Stimulated activated naive B cell treated with anti-CD40 and anti-IgM and Interleukin-4, amounts not matched to agents 10 μg/mL and 1 μg/mL and 100 μg/mL, for 72 hours (primary cell): ENCODE measurements at places on chromosomes 7 and 10.

- no peaks in the 10 kb centered on the region for H3K4me1 ChIP-seq
- H3K27me3 ChIP-seq: no peaks in the 10 kb centered on the region
- no peaks in the 10 kb centered on the region for H3K36me3 ChIP-seq
- DNase-seq: no peak
- no peak overlapping the region for H3K27ac ChIP-seq
- H3K4me3 ChIP-seq: no peak overlapping the region
Observed at GRCh38 chr7:84363741-84364140, 169.2 kb upstream of the SEMA3A start.

GRCh38 chr7:158825628-158826289 is 3.5 kb downstream of the ESYT2 start:
- peaks cover 19% of the 10 kb centered on the region for H3K4me1 ChIP-seq
- no peak for DNase-seq
- H3K27ac ChIP-seq: no peak overlapping the region
- H3K27me3 ChIP-seq: no peaks in the 10 kb centered on the region

- peak overlapping the region; percentile 36 for H3K4me3 ChIP-seq
- H3K36me3 ChIP-seq: no peaks in the 10 kb centered on the region
- peak overlapping the region; percentile 63 for H3K27ac ChIP-seq
- no peak for DNase-seq
- no peaks in the 10 kb centered on the region for H3K27me3 ChIP-seq
Observed at GRCh38 chr10:61752111-61753011, 89.6 kb downstream of the CABCOCO1 start.

GRCh38 chr7:22667562-22668239 is 59.3 kb upstream of the IL6 start:
- peaks cover 58% of the 10 kb centered on the region for H3K4me1 ChIP-seq
- H3K27ac ChIP-seq: peak overlapping the region; percentile 95
- H3K4me3 ChIP-seq: peak overlapping the region; percentile 45
- no peaks in the 10 kb centered on the region for H3K27me3 ChIP-seq
- no peak for DNase-seq
